ENCODE measurements at places on chromosomes 6 and 20. TPM values are rescaled to one million over a fixed set of nuclear protein-coding genes. Genes with fewer than 3 reads are reported as not detected.

DNA sequence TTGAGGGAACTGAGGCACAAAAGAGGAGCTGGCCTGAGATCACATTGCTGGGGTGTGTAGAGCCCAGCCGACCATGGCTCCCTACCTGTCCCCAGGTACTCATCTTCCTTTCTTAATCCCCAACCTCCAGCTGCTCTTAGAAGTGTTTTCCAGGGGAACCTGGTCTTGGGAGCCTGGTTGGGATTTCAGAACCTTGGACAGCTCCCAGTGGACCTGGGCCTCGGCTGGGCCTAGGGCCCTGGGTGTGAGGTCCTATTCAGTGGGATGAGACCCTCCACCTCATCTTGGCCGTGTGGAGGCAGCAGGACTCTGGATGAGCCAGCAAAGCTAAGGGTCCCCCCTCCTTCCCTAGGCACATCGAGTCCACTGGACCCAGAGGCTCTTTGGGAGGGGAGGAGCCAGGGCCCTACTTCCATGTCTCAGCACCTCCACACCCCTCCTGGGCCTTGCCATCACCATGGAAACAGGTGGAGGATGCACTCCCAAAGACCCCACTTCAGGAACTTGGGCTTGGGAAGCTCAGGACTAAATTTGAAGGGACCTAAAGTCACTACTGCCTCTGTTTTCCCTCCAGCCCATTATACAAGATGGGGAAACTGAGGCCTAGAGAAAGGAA, 38.5 kb downstream of the DLGAP4 start:
- peak; percentile 64 for DNase-seq

Gene OPRM1
- total RNA-seq: not detected

DNA sequence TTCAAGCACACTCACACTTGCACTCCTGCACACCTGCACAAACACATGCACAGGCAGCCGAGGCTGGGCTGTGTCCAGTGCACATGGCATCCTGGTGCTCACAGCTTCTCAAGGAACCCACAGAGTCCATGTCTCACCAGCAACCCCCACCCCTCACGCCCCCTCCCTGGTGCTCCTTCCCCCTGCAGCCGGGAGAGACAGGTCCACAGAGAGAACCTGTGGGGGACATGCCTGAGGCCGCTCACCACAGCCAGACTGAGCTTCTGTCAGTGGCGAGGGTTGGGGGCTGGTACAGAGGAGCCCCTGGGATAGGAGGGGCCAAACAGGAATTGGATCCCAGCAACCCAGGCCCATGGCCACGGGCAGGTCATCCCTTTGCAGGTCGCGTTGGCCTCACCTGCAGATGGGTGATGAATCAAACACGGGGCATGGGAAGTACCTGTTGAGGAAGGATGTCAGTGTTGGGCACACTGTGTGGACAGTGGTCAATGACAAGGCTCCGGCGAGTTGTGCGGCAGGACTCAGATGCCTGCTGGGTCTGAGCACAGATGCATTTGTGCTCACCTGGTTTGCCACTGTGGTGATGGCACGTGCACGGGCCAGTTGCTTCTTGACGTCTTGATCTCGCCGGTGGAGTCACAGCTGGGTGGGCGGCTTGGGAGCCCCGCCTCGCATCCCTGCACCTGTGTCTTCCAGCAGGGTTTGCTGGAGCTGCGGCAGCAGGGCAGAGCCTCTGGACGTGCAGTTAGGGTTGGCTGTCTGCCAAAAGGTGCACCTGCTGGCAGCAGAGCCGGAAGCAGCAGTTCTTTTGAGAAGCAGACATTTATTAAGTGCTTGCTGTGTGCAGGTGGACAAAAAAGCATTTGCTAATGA, 113.0 kb downstream of the ERMARD start:
- peak; percentile 46 for DNase-seq

DNA sequence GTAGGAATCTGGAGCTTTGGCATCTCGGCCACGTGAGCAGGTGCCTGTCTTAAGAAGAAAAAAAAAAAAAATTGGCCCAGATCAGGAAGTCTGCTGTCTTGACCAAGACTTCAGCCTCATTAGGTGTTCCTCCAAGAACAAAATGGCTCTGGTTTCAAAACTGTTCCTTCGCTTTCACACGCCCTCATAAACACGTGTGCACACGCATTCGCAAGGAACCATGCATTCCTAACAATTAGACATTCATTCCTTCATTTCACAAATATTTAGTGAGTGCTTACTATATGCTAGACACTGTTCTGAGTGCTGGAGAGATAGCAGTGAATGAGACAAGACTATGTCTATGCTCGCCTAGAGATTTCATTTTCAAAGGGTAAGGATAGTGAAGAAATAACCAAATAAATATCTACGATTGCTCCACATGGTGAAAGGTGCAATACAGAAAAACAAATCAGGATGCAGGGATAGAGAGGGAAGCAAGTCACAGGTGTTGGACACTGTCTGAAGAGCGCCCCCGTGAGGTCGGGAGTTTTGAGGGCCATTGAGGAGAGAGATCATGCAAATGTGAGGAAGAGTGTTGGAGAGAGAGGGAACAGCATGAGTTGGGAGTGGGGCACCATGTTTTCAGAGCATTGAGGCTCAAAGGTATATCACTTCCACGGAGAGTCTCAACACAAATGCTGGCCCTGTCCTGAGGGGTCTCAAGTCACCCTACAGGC, 53.3 kb downstream of the CCDC170 start:
- DNase-seq: no peak

DNA sequence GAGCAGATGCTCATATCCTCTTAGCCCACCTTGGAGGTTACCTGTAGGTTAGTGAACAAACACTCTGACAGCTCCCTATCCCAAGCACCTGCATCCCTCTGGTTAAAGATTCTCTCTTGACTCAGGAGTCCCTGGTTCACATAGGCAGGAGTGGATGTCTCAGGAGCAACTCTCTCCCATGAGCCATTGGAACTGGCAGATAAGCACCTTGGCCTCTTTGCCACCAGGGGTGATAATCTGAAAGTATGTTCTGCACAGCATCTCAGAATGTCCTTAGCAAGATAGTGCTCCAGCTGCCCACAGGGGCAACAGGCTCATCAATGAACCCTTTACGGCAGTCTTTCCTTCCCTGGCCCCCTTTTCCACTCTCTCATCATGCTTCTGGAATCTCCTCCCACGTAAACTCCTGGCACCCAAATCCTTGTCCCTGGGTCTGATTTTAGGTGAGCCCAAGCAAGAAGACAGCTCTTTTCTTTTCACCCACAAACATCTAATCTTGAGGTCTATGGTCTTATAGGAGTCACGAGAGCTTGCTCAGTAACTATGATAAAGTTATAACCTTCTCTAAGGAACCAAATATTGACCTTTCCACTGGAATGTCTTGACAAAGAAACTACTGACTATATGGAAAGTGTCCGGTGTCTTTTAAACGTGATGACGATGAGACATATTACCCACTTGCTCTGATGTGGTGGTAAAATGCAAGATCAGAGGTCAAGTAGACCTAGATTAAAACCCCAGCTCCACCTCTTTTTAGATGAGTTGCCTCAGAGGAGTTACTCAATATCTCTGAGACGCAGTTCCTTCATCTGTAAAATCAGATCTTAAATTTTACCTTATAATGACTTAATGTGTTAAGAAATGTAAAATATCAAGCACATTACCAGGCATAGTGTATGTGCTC, 39.8 kb upstream of the ISM1 start:
- no peak for DNase-seq

Gene LGSN
- 0.05 TPM for total RNA-seq

DNA sequence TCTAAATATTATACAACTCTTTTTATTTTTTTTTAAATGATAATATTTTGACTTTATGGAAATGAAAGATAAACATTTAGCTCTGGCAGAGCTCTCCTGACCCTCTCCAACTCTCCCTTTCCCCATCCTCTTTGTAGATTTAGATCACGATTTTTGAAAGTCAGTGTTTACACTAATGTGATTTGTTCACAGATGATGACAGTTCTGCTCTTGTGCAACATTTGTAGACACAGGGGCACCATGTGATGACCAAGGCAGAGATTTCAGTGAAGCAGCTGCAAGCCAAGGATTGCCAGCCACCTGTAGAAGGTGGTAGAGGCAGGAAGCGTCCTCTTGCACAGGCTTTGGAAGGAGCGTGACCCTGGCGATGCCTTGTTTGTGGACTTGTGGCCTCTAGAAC, 483.2 kb downstream of the QKI start:
- no peak for DNase-seq

DNA sequence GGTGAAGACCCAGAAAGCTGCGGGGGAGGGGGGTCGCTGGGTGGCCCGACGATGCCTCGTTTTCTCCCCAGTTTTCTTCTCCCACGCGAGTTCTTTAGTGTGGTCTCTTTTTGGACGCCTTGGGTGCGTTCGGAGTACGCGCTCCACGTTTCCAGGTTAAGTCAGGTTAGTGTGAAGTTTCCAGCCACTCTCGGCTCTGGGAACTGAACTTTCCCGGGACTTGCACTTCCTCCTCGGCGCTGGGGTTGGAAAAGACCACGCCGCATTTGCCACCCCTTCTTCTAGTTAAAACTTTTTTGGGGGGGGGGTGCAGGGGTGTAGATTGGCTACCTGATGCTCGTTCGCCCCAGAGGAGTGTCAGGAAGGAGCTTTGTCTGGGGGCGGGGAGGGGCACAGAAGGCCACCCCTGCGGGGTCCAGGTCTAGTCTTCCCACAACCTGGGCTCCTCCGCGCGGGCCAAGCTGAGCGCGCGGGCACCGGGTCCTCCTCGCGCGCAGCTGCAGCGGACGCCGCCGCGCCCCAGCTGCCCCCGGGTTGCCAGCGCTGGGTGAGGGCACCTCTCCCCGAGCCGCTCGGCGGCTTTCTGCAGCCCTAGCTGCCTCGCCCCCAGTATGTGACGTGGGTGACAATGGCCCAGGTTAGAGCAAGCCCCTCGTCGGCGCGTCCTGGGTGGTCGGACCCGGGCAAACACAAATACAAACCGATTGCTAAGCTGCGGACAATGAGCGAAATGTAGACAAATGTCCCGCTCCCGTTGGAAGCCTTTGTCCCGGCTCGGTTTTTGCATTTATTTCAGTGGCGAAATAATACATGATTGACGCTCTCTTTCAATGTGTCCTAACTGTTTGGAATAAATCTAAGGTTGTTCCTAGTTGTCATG, 1.7 kb upstream of the NKX2-2 start:
- DNase-seq: no peak

Gene RNF217
- 11.6 TPM for total RNA-seq

Gene XKR7
- 0.13 TPM for total RNA-seq

Gene STMND1
- 0.47 TPM for total RNA-seq

DNA sequence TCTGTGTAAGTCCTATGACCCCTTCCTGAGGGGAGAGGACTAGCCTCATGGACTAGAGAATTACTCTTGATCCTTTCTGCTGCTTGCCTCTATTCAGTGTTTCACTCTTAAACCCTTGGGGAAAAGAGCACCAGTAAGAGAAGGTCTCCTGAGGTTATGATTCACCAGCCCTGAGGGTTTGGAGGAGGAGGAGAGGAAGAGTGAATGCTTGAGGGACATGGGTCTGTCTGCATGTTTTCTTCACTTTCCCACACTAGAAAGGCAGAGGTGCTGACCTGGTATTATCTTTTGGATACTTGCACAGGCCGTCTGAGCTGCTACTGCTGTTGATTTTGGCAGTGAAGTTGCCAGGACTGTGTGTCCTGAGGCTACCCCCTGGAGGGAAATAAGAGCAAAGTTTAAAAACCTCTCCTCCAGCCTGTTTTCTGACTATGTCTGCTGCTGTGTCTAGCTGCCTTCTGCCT, 78.3 kb downstream of the CD109 start:
- DNase-seq: peak; percentile 10

DNA sequence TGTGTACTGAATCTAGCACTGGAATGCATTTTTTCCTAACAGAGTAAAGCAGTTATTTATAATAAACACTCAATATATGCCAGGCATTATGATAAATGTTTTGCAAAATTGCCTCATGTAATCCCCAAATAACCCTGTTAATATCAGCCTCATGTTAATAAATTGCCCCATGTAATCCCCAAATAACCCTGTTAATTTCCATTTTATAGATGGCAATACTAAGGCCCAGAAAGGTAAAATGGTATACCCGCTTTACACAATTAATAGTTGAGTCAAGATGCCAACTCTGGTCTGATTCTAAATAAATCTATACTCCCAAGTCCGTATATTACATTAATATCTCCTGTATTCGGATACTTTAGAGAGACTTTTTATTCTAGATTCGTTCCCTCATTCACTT, 6.3 kb downstream of the MYB start:
- no peak for DNase-seq

Gene TMC2
- 0.41 TPM for total RNA-seq

GRCh38 chr6:35343092-35343834, 905 bp downstream of the PPARD start:
- peak; percentile 68 for DNase-seq

Gene GSTA3
- not detected for total RNA-seq

Gene CTCFL
- total RNA-seq: not detected

Gene DEF6
- total RNA-seq: 15.1 TPM

GRCh38 chr20:37337208-37337991, 8.5 kb upstream of the SRC start:
- DNase-seq: no peak

Gene RAB44
- total RNA-seq: 0.32 TPM

- DNase-seq: peak; percentile 86
These were observed 67.8 kb upstream of the RALGAPA2 start for GRCh38 chr20:20780127-20780824.

DNA sequence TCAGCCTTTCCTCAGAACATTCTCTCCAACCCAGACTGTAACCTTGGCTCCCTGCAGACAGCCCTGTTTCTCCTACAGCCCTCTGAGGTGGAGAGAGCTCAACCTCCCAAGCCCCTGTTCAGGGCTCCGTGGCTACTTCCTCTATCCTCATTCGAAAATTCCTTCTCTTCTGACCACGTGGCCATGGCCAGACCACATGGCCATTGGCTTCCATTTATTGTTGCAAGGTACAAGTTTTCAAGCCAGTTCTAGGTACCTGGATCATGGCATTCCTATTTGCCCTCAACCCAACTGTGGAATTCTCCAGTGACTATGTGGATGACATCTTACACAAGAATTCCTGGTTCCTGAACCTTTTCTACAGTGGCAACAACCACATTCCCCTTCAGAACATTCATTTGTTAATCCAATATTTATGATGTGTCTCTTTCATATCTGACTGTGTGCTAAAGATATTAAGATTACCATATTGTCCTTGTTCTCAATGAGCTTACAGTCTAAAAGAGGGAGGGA, 161.9 kb downstream of the GMPR start:
- no peak for DNase-seq

GRCh38 chr20:56952258-56953047, 314.0 kb downstream of the BMP7 start:
- no peak for DNase-seq

GRCh38 chr6:108874470-108875160, 26.4 kb downstream of the ARMC2 start:
- DNase-seq: peak; percentile 50

Gene FGD2
- total RNA-seq: 18.3 TPM

DNA sequence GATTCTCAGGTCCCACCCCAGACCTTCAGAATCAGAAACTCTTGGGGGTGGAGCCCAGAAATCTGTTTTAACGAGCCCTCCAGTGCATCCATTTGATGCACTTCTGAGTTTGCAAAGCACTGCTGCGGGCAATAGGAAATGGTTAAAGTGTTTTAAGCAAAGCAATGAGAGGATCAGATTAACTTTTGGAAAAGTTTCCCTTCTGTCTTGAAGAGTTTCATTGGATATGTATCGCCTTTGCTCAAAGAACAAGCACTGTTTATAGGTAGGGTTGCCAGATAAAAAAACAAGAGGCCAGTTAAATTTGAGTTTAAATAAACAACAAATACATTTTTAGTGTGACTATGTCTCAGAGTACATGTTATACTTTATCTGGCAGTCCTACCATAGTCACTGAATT, 226.0 kb downstream of the BMP7 start:
- DNase-seq: no peak

Data from mucosa of descending colon (tissue), 3 donors.